ENCODE measurements at places on chromosomes 7 and 10.
A peak's percentile ranks its signal among the peaks of the same experiment; 100 is the strongest.

- no peak for DNase-seq
Measured at GRCh38 chr10:11450427-11450826, 161.0 kb downstream of the USP6NL start.

DNA sequence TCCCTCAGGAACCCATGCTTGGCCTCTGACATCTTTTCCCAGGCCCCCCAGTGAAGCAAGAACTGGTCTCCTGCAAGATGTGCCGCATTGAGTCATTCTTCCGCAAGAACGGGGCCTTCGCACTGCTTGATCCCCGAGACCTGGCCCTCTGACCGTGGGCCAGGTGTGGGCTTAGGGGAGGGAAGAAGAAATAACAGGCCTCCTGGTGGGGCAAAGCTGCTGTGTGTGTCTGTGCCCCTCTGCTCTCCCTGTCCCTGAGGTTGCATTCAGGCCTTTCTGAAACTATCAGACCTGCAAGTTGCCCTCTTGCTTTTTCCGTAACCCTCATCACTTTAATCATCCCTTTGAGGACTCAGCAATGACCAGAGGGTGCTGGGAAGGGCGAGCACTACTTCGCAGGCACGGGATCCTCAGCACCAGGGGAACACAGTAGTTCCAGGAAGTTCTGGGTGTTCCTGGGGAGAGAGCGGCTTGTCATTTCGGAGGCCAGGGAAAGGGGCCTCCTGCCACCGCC, 6.0 kb downstream of the ATP6V1F start:
- DNase-seq = no peak

DNA sequence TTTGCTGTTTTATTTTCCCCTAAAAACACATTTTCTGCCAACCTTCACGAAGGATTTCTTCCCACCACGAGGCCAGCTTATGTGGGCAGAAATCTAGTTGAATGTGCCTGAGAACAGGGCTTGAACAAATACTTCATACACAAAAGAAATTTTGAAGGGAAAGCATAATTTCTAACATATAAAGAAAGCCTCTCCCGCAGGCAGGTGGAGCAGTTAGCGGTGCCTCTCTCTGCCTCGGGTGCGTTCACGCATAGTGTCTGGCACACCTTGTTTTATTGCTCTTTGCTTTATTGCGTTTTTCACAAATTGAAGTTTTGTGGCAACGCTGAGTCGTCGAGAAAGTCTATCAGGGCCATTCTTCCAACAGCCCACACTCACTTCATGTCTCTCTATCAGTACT, 7.0 kb upstream of the CSGALNACT2 start:
- no peak for DNase-seq

GRCh38 chr7:372546-372931, 82.6 kb downstream of the FOXL3 start:
- no peak for DNase-seq

DNA sequence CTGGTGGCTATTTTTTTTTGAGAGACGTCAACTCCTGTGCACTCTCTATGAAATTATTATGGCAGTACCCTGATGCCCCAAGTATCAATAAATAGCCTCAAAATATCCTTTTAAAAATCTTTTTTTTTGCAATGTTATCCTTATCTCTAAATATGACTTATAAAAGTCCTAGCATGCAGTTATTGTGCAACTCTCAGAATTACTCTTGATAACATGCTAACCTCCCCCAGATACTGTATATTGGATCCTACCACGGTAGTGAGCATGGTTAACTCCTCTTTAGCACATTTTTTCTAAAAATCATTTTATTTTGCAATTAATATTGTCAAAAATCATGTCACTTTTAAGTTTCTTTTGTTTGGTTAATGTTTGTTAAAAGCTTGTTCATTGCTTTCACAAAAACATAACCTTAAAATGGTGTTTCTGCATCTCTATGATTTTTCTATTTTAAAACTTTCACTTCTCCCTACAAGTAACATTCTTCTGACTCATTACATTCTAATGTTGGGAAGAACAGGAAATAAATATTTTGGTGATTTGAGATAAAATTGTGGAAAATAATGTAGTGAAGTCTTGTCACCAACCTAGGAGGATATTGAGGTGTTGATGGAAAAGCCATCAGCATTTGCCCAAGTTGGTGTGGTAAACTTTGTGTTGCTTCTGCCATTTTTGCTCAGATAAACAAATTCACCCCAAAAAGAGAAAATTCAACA, 42.1 kb upstream of the ADRA2A start:
- no peak for DNase-seq

GRCh38 chr7:7129381-7129780, 53.0 kb upstream of the C1GALT1 start:
- DNase-seq = no peak

- no peak for DNase-seq
Measured at GRCh38 chr7:1936531-1937251, 266.6 kb downstream of the ELFN1 start.

DNA sequence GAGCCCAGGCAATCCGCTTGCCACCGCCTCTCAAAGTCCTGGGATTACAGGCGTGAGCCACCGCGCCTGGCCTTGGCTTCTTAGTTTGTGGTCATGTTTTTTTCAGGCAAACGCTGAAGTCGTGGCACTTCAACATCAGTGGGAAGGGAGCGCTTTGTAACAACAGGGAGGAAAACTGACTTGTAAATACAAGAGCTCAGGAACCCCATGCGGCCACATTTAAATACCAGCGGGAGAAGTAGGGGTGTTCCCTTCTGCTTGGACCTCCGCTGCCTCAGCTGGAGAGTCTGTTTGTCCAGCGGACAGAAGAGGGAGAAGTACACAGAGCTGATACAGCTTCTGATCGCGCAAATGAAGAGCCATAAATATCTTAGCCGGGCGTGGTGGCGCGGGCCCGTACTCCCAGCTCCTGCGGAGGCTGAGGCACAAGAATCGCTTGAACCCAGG, 108.7 kb upstream of the KMT2C start:
- no peak for DNase-seq

GRCh38 chr7:142835487-142835886, 19.4 kb upstream of the EPHB6 start:
- DNase-seq = no peak

DNA sequence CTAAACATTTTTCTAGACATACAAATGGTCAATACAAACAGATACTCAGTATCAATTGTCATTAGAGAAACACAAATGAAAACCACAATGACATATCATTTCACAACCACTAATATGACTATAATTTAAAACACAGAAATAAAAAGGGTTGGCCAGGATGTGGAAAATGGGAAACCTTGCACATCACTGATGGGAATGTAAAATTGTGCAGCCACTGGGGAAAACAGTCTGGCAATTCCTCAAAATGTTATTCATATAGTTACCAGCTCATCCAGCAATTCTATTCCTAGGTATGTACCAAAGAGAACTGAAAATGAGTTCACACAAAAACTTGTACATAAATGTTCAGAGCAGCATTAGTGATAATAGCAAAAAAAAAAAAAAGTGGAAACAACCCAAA, 106.1 kb upstream of the LRRTM3 start:
- no peak for DNase-seq

DNA sequence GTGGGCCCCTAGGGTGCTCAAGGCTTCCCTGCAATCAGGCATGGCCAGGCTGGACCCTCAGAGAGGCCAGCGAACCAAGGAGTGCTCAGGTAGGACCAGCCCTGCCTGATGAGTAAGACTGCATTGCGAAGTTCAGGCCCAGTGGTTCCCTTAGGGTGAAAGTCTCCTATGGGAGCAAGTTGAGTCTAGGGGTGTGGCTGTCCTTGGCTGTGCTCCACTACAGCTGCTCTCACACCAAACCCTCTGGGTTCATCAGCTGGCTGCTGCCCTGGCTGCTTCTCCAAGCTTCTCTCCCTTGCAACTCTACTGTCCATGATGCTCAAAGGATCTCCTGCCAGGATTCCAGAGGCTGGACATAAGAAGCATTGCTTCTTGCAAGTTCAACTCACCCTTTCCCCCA, 18.7 kb downstream of the FAM25A start:
- DNase-seq = no peak

DNA sequence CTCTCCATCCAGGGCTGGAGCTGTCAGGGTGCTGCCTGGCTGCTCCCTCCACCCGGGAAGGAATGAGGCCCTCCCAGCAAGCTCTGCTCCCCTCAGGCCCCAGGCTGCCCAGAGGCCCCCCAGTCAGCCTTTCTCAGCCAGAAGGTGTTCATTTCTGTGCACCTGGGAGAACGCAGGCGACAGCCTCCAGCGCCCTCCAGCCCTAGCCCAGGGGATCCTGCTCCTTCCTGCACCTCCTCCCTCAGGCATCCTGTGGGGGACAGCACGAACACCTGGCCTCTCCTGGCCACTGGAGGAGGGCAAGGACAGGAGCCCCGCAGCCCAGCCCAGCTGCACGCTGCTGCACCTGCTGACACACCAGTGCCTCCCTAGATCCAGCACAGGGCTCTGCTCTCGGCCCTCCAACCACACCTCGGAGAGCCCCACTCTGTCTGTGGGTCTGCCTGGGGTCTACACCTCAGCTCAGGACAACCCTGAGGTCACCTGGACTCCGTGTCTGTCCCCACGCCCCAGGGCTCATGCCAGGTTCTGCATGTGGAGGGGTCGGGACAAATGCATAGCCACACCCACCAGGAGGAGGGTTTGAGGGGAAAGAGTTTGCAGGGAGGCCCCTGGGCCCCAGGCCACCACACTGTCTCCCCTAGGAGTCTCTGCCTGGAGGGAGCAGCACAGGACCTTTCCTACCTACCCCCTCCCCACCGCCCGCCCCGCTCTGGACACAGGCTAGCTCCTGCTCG, 7.4 kb upstream of the PWWP2B start:
- DNase-seq = no peak

- no peak for DNase-seq
Measured at GRCh38 chr7:127251465-127252376, 1.0 kb downstream of the GRM8 start.

DNA sequence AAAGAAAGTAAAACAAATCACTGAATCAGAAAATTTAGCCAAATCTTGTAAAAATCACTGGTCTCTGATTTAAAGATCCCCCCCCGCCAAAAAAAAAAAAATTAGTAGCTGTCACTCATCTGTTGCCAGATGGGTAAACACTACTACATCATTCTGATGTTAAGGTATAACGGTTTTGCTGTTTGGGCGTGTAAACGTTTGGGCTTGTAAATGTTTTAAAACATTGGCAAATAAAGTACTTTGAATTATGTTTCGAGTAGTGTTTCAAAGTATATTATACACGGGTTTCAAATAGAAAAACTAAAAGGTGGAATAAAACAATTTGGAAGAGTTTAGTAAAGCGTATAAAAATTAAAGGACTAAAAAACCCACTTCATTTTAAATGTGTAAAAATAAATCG, 1.5 kb downstream of the TMEM229A start:
- DNase-seq = no peak

GRCh38 chr10:74917481-74918077, 91.2 kb downstream of the KAT6B start:
- no peak for DNase-seq

- DNase-seq = no peak
Measured at GRCh38 chr7:26036092-26036491, 115.9 kb upstream of the NFE2L3 start.

GRCh38 chr10:6069081-6069931, 7.1 kb upstream of the IL2RA start:
- peak; percentile 43 for DNase-seq

DNA sequence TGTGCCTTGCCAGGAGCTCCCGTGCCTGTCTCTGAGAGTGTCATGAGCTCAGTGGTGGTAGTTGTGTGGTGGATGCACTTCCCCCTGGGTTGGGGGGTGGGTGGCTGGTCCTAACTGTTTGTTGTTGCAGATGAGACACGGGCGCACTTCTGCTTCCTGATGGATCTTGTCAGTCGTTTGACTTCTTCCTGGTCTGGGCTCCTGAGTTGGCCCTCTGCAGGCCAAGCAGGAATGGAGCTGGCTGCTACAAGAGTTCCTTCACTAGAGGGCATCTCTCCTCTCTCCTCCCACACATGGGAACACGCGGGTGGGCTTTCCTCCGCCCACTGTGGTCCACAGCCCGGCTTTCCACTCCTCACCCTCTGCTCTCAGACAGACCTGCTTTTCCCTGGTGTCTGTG, 82.0 kb downstream of the BMS1 start:
- DNase-seq = no peak

GRCh38 chr7:100190048-100190711, 12.5 kb downstream of the STAG3 start:
- no peak for DNase-seq

DNA sequence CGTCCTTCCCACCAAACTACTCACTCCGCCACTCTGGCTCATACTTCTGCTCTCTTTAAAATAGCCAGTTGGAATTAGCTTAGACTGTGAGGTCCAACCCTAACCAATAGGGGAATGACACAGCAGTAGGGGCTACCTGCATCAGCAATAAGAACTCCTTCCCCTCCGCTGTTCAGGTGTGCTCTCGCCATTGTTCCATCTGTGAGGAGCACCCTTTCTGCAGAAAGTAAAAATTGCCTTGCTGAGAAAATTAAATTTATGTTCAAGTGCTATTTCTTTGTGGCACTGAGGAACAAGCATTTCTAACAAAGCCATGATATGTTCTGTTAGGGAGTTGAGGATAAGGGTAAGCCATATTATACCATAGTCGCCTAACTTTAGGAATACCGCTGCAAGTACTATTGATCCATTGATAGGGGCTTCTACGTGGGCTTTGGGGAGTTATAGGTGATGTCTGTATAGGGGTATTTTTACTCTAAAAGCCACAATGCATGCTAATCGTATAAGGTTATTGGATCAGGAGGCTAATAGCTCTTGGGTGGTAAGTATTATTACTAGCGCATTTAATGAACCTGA, 1269.5 kb downstream of the TYW1 start:
- no peak for DNase-seq

DNA sequence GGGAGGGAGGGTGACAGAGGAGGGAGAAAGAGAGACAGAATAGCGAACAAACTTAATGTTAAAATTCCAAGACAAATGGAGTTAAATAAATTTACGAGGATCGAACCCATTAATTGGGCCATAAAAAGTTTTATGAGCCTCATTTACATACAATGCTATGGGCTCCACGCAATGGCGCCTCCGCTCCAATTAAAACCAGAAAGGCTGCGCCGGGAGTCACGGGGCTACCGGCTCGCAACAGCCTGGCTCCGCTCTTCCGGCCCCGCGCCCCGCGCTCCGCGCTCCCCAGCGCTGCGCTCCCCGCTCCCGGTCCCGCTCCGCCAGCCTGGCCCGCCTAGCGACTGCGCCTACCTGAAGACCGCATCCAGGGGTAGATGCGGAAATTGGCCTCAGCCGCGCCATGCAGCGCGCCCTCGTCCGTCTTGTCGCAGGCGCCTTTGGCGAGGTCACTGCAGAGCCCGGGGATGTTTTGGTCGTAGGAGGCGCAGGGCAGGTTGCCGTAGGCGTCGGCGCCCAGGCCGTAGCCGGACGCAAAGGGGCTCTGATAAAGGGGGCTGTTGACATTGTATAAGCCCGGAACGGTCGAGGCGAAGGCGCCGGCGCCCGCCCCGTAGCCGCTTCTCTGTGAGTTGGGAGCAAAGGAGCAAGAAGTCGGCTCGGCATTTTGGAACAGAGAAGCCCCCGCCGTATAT, 513 bp downstream of the HOXA7 start:
- DNase-seq = no peak

DNA sequence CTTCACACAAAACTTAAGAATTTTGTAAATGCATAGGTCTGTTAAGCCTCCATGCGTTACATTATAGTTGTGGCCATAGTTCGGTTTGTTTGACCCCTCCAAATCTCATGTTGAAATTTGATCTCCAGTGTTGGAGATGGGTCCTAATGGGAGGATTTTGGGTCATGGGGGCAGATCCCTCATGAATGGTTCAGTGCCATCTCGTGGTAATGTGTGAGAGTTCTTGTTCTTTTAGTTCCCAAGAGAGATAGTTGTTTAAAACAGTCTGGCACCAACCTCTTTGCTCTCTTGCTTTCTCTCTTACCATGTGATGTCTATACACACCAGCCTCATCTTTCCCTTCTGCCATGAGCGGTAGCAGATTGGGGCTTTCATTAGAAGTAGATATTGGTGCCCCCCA, 264.3 kb downstream of the TCF7L2 start:
- no peak for DNase-seq

GRCh38 chr7:40634118-40634517, 499.3 kb downstream of the SUGCT start:
- no peak for DNase-seq
